ENCODE measurements at places on chromosomes 16 and 17.

DNA sequence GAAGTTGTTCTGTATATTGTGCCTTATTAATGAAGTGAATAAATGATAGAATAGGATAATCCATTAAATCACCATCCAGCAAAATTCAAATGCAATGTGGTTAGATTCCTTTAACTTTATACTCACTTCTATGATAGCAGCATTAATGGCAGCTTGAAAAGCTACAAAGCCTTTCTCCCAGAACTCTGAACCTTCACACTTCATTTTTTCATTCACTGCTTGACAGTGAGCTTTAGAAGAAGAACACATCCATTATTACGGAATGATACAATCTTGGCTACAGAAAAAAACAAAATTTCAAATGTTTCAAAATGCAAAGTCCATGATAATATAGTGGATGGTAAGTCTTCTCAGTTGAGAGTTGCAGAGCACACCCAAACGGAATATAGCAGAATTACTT, 16.4 kb downstream of the ABCA9 start:
- no peak for DNase-seq

GRCh38 chr17:59769887-59770286, 62.4 kb downstream of the VMP1 start:
- DNase-seq = no peak

GRCh38 chr17:79619196-79619595, 8.3 kb upstream of the RBFOX3 start:
- peak; percentile 14 for DNase-seq

DNA sequence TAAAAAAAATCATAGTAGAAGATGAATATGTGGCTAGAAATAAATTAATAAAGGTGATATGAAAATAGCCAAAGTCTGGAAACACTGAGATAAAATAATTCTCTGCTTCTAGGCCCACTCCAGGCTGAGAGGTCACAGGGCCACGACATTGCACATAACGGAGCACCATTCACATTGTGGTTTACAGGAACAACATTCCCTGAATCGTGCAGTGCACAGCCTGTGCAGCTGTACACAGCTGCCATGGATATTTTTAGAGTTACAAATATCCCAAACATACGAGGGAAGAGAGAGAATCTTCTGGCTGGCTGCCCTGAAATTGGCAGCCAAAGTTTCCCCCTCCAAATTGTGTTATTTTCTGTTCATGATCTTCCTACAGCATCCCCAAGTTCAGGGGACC, 68.8 kb downstream of the GSG1L start:
- DNase-seq = no peak

DNA sequence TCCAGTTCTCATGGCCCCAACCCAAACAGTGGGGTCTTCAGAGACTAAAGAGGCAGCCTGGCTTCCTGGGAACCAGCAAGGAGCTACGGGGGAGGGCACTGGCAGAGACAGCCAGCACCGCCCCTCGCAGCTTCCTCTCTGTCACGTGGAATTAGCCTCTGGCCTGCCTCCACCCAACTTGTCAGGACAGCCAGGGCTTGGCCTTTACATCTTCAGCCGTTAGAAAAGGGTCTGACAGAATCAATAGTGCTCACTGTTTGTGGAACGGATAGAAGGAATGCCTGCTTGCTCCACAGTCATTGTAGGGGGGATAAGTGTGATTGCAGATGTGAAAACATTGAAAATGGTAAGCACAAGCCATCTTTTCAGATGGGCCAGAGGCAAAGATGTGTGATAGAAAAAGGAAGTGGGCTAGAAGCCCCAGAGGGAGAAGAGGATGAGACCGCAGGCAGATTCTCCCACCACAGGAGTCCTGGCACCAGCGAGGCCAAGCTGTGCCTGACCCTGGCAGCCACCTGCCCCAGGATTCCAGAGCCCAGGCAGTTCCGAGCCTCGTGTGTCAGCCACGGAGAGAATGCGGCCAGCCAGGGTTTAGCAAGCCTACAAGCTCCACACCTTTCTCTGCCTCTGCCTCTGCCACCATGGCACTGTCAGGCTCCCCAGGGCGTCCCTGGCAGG, 18.6 kb downstream of the GRIN2C start:
- DNase-seq = no peak

DNA sequence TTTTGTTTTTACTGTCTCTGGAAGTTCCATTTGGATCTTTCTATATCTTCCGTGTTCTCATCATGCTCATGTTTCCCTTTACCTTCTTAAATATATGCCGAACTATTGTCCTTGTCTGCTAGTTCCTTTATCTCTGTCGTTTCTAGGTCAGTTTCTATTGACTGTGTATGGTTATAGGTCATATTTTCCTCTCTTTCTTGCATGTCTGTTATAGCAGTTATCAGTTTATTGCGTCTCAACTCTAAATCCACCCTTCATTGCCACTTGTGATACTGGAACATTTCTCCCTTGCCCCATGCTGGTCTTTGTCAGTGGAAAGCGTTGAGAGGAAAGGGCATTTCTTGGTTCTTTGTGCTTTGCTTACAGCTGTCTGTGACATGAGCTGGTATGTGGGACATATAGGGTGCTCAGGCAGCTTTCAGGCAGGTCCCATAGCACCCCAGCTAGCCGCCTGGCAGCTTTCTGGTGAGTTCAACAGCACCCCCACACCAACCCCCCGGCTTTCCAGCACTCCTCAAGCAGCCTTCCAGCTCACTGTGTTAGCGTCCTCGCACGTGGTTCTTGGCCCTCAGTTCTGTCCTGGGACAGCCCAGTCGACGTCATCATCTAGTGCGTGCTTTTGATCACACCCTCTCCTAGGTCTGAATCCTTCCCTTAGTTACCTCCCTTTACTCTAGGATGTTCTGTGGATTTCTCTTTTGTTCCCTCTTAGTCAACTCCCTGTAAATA, 15.4 kb upstream of the DNASE1 start:
- DNase-seq = no peak

- DNase-seq = no peak
These were observed 9.3 kb downstream of the HEXIM2 start for GRCh38 chr17:45170931-45171337.

DNA sequence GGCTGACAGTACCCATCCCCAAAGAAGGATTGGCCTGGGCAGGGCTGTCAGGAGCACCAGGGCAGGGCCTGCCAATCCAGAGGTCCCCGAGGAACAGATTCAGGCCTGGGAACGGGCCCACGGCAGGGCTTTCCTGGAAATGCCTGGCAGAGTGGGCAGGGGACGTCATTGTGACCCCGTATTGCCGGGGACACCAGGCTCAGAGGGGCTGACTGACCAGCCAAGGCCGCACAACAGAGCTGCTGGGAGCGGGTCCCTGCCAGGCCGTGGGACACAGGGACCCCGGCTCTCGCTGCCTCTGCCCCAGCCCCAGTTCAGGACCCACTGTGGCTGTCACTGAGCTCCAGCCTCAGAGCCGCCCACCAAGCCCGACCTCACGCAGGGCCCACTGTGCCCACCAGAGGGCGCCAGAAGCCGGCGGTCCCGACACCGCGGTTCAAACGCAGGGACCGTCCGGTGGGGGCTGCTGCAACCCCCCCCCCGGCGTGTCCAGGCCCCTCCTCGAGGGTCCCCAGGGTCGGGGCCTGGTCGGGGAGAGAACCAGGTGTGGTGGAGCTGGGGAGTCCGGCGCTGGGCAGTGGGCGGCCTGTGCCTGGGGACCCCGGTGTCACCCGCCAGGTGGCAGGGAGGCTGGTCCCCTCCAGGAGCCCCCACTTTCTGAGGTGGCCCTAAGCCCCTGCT, 15.2 kb upstream of the SSTR5 start:
- DNase-seq = peak; percentile 77

DNA sequence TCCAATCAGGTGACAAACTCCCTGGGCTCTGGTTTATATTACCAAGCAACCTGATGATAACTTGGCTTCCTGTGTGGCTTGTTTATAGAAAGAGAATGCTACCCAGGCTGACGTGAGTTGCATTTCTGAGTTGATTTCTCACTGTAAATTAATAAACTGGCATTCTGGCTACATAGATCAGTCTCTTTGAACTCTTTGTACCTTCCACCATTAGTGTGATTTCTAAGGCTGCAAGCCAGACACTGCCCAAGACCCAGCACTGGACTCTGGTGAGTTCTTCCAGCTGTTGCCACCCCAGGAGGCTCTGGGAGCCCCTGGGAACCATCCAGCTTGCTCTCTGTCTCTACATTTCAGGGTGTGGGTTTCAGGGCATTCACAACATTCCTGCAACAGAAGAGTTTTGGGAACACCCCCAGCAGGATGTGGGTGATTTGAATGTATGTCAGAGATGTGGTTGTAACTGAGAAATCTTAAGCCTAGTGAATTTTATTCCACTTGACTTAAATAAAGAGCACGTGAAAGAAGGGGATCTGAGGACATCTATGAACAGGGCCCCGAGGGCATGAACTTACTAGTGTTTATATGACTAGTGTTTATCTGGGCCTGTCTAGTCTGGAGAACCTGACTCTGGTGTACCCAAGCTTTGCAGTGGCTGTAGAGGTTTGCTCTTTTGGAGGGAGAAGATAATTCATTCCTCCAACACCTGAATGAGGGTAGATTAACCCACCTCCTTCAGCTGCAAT, 30.3 kb upstream of the LRRC37A start:
- DNase-seq = no peak

- DNase-seq = no peak
These were observed 253.1 kb downstream of the HAPSTR1 start for GRCh38 chr16:9344508-9344907.

- DNase-seq = no peak
These were observed 33.8 kb upstream of the CMIP start for GRCh38 chr16:81410643-81411293.

DNA sequence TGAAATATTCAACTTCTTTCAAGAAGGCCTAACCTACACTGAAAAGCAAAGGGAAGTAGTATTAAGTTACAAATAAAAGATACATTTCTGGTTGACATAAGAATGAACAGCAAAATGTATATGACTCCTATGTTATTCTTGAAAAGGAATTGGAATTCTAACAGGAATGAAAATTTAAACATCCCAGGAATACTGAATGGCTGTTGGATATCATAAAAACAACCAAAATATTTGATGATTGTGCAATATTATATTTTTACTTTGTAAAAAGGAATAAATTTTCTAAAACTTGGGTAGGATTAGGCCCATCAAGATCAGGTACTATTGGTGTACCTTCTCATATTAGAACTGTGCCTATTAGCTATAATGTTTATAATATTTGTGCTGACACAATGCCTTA, 50.0 kb downstream of the CYB5B start:
- DNase-seq = no peak

DNA sequence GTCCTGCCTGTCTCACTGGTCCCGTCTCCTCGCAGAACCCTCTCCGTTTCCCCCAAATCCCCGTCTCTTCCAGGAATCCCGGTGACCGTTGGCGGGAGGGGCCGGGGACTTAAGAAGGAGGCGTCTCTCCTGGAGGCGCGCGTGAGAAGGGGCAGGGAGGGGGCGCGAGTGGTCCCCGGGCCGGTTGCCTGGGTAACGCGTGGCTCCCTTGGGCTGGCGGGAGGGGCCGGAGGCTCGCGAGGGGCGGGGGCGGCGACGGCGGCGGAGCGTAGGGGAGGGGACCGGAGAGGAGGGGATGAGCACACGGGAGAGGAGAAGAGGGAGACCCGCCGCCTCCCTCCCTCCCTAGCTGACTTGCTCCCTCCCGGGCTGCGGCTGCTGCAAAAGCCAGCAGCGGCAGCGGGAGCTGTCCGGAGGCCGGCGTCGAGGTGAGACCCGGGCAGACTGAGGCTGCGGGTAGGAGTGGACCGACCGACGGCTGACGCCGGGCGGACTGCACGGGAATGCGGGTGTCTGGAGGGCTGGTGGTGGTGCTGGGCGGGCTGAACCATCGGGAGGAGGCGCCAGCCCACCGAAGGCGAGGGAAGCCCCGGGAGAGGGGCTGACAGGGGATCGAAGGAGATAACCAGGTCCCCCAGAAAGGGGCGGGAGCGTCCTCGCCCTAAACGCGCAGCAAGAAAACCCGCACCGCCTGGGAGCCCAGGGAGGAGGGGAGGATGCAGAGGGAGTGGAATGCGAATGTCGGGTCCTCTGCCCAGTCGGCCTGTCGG, at the start of gene PRRT2:
Gene PRRT2 (plus strand): TSS at position 298 of the 770 bp plus-strand sequence. CDS start 862 bp downstream, outside the sequence.
- peak; percentile 60 for DNase-seq

GRCh38 chr16:66039793-66040192, 326.7 kb upstream of the CDH5 start:
- DNase-seq = no peak

- DNase-seq = no peak
These were observed 37.8 kb downstream of the PTRH2 start for GRCh38 chr17:59669411-59669810.

GRCh38 chr16:3645504-3646347, 8.8 kb upstream of the DNASE1 start:
- DNase-seq = no peak
